ENCODE measurements at places on chromosomes 6 and 20. TPM values are rescaled to one million over a fixed set of nuclear protein-coding genes. Genes with fewer than 3 reads are reported as not detected.
A peak's percentile ranks its signal among the peaks of the same experiment; 100 is the strongest.

Gene RGS17
- polyA plus RNA-seq, result not detected

Gene SCUBE3
- polyA plus RNA-seq, result not detected

Gene LY6G5C
- polyA plus RNA-seq, result 4.8 TPM

DNA sequence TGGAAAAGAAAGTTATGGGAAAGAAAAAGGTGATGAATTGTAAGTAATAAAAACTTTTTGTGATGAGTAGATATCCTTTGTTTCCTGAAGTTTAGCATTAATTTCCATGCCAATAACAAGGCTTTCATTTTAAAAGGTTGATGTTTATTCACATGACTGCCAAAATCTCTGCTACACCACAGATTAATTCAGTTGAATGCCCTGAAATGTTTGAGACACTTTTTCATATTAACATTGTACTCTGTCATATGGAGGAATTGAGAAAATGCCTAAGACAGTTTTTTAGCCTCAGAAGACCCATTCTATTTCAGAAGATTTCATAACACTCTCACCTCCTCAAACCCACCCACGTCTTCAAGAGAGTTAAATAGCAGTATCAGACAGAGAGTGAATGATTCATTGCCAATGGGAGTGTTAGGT, 115.5 kb downstream of the ADGRG6 start:
- DNase-seq, result no peak

GRCh38 chr6:163607792-163608191, 193.3 kb downstream of the QKI start:
- no peak for DNase-seq

- peak; percentile 66 for DNase-seq
Observed at GRCh38 chr20:45892049-45892825, 1.1 kb downstream of the CTSA start.

GRCh38 chr6:126170433-126170832, 169.5 kb upstream of the CENPW start:
- DNase-seq, result no peak

GRCh38 chr20:22217712-22218352, 366.5 kb downstream of the FOXA2 start:
- DNase-seq, result no peak

- no peak for DNase-seq
Observed at GRCh38 chr6:93177438-93177837, 241.9 kb downstream of the EPHA7 start.

- no peak for DNase-seq
Observed at GRCh38 chr20:9059931-9060330, 9.0 kb upstream of the PLCB4 start.

DNA sequence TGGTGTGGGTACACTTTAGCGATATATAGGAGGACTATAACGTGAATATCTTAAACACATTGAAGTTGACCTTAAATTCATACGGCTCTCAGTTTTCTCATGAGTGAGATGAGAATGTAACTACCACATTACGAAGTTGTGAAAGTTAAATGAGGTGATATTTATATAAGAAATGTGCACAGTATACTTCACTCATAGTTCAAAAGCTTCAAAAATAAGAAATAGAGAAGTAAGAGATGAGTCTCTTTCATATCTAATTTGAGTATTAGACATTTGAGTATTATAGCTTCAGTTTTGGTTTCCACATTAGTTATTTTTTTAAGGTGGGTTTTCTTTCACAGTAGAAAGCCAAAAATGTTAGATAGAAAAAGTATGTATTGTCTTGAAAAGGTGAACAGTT, 183.3 kb downstream of the NKAIN2 start:
- no peak for DNase-seq

DNA sequence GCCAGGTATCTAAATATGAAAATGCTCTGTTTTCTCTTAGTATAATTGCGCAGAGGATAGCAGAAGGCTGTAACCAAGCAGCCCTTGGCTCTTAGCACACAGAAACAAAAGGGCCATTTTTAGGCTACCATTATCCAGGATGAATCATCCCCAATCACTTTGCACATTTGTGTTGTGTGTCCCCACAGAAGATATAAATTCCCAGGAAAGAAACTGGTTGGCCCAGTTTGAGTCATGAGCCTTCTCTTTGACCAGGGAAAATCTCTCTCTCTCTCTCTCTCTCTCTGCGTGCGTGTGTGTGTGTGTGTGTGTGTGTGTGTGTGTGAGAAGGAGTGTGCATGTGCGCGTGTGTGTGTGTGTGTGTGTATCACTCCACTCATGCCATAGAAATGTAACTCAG, 178.5 kb downstream of the FRK start:
- DNase-seq, result no peak

All from CD14-positive monocyte (primary cell).